HS-5 (cell line): ENCODE measurements at places on chromosomes 6 and 20.

- DNase-seq: no peak
Measured at GRCh38 chr20:23479043-23479442, 11.9 kb upstream of the CST8 start.

- DNase-seq: peak; percentile 82
Measured at GRCh38 chr6:166515072-166515810, 71.2 kb downstream of the RAMACL start.

- DNase-seq: no peak
Measured at GRCh38 chr6:41374618-41375590, 39.5 kb downstream of the NCR2 start.

DNA sequence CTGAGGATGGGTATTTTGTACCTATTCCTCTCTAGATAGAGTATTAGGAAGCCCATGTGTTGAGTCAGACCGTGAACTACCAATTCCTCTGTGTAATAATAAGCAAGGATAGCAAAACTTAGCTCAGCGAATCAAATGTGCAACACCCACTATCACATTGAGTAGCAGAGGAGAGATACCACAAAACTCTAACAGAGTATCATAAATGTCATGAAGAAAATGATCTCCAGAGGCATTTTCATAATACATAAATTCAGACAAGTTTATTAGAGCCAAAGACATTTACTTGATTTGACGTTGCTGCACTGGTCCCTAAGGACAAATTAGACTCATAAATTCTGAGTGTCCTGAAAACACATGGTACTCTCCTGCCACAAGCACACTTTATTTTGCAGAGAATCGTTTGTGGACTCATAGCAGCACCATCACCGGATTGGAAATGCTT is 245.2 kb downstream of the HAO1 start:
- DNase-seq: no peak

DNA sequence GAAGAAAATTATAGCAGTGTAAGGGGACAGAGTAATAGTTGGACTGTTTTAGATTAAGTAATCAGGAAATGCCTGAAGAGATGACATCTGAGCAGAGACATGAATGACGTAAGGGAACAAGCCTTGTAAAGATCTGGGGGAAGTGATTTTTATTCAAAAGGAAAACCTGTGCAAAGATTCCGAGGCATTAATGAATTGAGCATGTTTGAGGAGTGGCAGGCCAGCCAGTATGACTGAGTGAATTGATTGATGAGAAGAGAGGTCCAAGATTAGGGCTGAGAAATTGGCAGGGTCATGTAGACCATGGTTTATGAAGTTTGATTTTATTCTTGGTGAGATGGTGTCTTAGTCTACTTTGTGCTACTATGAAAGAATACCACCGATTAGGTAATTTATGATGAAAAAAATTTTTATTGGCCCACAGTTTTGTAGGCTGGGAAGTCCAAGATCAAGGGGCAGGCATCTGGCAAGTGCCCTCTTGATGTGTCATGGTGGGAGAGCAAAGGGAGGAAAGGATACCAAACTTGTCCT is 95.1 kb downstream of the LIN28B start:
- DNase-seq: peak; percentile 47

DNA sequence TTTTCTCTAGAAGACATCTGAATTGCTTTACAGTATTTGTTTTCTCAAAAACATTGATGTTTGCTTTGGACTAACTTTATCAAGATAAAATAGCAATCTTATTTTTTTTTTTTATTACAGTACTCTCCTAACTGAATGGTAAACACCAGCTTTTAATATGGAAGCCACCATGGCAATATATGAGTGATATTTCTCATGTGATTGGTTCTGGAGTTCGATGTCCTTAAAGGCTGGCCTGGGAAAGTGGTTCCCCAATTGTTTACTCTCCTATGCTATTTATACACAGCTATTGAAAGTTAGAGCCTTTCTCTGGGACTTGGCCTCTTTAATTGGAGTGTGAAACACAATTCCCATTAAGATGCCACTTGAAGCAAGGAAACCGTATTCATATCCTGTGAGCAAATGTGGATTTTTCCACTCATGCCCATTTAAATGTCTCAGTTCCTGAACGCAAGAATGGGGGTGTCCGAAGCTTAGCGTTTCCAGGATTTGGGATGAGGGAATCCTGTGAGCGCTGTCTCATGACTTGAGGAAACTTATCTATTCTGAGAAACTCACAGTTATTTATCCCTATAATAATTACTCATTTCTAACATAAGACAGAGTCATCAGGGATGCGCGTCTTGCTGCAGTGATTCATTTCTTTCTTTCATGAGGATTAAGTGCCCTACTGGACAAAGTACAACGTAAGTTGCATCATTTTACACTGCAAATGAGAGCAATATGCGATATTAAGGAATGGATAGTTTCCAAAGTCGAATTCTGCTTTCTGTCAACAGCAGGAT is 143.3 kb upstream of the PREP start:
- peak; percentile 68 for DNase-seq

- no peak for DNase-seq
Measured at GRCh38 chr20:49620364-49621240, 52.7 kb upstream of the PTGIS start.

DNA sequence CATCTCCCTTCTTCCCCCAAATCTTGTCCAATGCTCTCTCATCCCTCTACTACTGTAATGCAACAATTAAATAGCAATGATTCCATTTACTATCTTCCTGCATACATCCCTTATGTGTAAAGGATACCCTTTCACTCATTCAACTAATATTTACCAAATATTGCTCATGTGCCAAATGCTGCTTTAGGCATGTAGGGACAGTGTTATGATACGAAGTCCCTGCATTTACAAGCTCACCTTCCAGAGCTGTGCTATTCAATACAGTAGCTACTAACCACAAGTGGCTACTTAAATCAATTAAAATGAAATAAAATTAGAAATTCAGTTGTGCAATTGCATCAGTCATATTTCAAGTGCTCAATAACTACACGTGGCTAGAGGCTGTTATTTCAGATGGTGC is 41.1 kb downstream of the GMDS start:
- no peak for DNase-seq

DNA sequence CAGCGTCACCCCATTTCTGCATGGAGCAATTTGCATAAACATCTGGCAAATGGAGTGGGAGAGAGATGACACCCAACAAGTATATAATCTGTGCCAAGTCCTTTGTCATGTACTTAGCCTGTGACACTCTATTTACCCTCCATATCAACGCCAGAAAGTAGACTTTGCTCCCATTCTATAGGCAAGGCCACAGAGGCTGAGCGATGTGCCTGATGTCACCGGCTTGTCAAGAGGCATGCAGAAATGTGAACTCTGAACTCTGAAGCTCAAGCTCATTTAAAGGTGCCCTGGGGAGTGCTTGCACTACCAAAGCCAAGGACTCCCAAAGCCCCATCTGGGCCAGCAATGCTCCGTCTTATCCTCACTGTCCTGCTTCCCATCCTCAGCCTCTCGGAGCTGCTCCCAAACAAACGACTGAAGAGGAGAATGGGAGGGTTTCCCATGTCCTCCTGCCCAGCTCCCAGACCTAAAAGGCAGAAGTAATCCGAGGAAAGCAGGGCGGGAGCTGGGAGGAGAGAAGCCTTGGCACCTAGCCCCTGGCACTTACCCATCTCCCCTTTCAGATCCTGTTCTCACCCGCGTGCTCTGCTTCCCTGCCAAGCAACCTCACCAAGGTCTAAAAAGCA is 9.2 kb downstream of the CPNE5 start:
- DNase-seq: no peak

- no peak for DNase-seq
Measured at GRCh38 chr20:47337413-47337812, 19.1 kb downstream of the ZMYND8 start.

GRCh38 chr6:68575765-68576439 is 59.2 kb upstream of the ADGRB3 start:
- DNase-seq: no peak

DNA sequence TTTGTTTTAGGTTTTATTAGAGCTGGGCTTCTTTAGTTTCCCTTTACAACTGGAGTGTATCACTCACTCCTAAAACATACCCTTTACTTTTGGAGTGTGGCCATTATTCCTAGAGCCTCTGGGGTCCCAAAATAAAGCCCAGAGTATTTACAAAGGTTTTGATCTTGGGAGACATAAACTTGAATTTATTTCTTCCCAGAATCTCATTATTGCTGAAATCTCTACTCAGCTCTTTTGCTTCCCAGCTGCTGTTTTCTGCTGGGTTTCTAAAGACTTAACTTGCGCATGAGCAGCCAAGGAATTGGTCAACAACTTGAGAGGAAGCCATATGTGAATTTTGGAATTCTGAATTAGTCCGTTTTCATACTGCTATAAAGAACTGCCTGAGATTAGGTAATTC is 94.5 kb upstream of the NRSN1 start:
- DNase-seq: no peak

GRCh38 chr6:168658059-168658458 is 217.1 kb downstream of the SMOC2 start:
- DNase-seq: no peak

DNA sequence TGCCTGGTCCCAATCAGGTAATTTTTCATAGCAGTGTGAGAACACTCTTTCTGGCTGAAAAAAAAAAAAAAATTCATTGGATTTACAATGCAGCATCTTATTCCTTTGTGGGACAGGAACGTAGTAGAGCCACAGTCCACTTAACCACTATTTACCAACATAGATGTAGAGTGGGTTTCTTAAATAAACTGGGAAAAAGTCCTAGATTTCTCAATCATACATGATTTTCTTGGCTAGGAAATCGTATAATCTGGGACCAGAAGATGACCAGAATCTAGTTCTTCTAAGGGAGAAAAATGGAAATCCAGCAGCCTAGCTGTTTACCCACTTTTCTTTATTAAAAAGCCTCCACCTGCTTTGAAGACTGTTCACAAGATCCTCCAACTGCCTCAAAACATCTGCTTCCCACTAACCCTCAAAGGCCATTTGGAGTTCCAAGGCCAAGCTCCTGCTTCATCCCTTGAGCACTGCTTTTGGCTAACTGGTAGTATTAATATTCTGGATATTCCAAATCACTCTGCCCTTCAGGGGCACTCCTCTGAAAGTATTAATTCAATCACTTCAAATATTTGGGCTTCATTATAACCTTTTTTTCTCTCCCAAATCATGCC is 70.4 kb downstream of the FYN start:
- no peak for DNase-seq

- no peak for DNase-seq
Measured at GRCh38 chr6:82951389-82951788, 114.3 kb downstream of the UBE3D start.

DNA sequence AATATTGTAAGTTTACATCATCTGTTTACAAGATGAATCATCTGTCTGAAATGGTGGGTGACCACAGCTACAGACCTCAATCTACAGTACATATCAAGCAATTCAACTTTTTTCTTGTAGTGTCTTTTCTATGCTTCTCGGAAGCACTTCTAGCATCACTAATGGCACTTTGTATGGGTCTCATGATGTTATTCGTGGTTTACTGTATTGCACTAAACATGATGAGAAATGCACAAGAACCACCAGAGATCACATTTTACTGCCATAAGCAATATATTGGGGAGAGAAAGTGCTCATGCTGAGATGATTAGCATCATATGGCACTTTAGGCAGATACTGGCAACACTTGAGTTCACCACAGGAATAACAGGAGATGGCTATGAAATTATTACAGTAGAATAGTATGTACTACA is 15.4 kb upstream of the BTBD3 start:
- peak; percentile 74 for DNase-seq

GRCh38 chr6:37059344-37060194 is 54.1 kb downstream of the FGD2 start:
- DNase-seq: peak; percentile 94

- peak; percentile 48 for DNase-seq
Measured at GRCh38 chr6:3438190-3439167, 18.4 kb downstream of the SLC22A23 start.

- DNase-seq: no peak
Measured at GRCh38 chr20:9269280-9269971, 200.5 kb downstream of the PLCB4 start.

- DNase-seq: no peak
Measured at GRCh38 chr6:160285541-160286105, 27.0 kb upstream of the SLC22A2 start.

DNA sequence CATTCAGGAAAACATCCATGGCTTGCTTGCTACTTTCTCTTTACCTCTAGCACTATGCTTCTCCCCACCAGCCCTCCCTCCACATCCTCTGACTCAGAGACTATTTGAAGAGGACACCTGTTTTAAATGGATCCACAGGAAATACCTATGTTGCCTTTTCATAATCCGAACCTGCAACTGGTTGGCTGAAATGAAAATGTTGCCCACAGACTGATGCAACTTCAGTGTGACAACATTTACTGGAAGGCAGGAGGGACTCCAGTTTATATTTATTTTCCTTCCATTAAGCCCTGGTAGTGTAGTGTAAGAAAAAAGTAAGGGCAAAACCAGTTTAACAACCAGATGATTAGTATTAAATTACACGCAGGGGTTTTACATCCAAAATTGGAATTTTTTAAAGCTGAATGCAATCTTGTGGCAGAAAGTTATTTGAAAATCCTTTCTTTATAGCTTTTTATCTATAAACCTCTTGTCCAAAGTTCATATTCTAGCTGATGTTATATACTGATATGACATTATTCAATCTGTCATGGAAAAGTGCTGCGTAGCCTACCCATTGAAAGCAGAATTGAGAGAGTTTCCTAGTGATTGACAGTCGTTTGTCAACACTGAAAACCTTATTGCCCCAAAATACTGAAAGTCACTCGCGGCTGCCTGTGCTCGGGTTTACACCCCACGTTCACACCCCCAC is 881 bp upstream of the AIG1 start:
- DNase-seq: peak; percentile 83

- no peak for DNase-seq
Measured at GRCh38 chr6:80522576-80522975, 416.1 kb downstream of the BCKDHB start.
